ENCODE measurements at places on chromosomes 3 and 15.
A peak's percentile ranks its signal among the peaks of the same experiment; 100 is the strongest.

- DNase-seq: no peak
These were observed 250.2 kb downstream of the VGLL3 start for GRCh38 chr3:86740751-86741150.

DNA sequence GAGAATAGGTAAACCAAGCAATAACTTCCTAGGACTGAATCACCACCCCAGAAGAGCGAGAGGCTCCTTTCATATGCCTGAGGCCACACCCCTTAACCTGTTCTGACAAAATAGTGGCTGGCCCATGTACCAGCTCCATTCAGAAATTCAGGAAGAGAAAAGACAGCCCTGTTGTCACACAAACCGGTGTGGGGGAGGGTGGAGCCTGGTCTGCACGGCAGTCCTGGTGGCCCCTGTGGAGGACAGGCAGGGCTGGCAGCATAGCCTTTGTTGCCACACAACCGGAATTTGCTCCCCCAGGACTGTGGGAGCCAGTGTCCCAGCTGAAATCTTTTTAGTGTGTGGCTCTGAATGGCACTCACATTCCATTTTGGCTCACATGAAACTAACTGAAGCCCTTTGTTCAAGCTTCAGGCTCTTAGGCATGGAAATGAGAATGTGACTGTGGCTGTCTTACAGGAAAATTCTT lies 23.8 kb downstream of the RLBP1 start:
- DNase-seq: no peak

GRCh38 chr3:33149342-33149741 lies 35.5 kb downstream of the CRTAP start:
- DNase-seq: no peak

DNA sequence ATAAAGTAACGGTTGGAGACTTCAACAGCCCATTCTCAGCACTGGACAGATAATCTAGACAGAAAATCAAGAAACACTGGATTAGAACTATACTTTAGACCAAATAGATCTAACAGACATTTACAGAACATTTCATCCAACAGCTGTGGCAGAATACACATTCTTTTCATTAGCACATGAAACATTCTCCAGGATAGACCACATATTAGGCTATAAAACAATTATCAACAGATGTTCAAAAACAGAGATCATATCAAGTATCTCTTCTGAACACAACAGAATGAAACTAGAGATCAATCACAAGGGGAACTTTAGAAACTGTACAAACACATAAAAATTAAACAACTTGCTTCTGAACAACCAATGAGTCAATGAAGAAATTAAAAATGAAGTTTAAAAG lies 133.3 kb downstream of the ADAM10 start:
- no peak for DNase-seq

- no peak for DNase-seq
These were observed 221.9 kb upstream of the LYSMD4 start for GRCh38 chr15:99955181-99955525.

- no peak for DNase-seq
These were observed 142.3 kb upstream of the TPM1 start for GRCh38 chr15:62900071-62900802.

DNA sequence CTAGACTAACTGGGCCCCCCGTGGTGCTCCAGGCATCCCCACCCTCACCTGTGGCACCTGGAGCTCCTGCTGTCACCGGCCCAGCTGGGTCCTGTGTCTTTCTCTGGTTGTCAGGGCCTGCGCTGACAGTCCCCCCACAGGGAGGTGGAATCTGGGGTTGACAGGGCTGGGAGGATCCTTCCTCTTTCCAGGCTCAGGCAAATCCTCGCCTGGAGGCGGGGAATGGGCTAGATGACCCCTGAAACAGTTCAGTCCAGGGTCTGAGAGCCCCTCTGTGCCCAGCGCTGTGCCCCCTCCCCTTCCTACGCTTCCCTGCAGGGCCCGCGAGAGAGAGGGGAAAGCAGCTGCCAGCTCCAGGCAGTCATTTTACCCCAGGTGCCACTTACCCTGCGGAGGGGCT lies 50.1 kb upstream of the MCF2L2 start:
- no peak for DNase-seq

GRCh38 chr3:9251055-9251786 lies 1.8 kb upstream of the SRGAP3 start:
- no peak for DNase-seq

- no peak for DNase-seq
These were observed 246.9 kb upstream of the AGTR1 start for GRCh38 chr3:148450819-148451218.

DNA sequence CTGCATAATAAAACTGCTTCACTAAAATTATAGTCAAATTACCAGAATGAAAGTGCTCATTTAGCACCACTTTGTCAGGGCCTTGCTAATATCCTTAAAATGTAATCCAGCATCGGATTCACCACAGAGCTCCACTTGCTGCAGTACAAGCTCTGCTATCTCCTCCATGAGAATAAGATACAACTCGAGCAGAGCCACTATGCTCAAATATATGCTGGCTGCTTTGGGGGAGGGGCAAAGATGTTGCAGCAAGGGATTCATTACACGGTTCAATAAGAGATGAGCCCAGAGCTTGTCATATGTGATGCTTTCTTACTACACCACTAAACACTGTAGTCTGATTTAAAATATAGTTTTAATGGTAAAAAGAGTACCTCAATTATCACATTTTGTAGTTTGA lies 72.2 kb downstream of the DLG1 start:
- DNase-seq: no peak

- DNase-seq: no peak
These were observed 473.9 kb upstream of the PPP2R3A start for GRCh38 chr3:135491491-135492205.

GRCh38 chr3:57221883-57222282 lies 5.6 kb upstream of the APPL1 start:
- no peak for DNase-seq

GRCh38 chr3:100781301-100781700 lies 72.0 kb downstream of the TFG start:
- no peak for DNase-seq

DNA sequence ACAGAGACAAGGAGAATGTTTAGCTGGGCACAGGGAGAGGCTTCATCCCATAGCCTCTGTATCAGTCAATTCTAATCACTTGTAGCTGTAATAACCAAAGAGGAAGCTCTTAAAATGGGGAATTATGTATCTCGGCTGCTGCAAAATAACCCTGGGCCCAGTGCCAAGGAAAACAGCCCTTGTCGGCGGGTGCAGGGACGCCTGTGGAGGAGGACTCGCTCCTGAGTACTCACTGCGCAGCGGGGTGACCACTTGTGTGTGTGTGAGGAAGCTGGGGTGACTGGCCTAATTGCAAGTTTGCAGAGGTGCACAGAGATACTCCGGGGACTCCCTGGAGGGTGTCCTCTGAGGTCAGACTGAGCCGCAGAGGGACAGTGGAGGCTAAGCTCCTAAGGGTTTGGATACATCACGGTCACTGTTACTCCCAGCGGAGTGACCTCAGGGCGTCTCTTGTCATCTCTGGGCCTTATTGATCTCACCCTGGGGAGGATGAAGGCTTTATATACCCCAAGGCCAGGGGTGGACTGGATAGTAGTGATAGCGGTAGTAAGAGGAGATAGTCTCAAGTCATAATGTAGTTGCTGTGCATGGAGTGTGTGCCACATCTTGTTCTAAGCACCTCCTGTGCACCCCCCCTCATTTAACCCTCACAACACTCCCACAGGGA lies 37.2 kb downstream of the SLC6A6 start:
- DNase-seq: peak; percentile 42

DNA sequence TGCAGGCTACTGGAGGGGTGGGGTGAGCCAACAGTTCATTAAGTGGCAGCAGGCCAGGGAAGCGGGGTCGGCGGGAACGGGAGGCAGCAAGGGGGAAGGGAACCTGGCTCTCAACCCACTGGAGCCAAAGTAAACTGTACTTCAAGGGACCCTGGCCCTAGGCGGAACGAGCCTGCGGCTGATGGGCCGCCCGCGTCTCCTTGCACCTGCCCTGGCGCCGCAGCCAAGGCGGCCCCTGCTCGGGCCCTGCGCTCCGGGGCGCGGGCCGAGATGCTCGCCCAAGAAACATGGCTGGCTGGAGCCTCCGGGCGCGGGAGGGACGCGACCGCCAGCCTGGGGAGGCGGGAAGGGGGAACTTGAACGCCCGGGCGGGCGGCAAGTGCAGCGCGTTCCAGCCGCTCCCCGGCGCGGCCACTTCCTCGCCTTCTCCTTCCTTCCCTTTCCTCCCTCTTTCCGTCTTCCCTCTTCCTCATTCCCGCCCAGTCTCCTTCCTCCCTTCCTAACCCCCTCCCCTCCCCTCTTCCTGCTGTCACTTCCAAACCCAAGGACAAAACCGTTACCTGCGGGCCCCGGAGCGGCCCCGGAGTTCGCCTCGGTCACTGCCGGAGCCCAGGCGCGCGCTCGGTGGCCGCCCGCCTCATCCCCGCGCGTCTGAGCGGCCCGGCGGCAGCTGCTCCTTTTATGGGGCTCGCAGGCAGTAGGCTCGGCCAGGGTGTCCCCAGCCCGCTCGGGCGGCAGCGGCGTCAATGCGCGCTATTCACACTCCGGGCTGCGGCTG lies 489.7 kb downstream of the MAGI1 start:
- peak; percentile 59 for DNase-seq

DNA sequence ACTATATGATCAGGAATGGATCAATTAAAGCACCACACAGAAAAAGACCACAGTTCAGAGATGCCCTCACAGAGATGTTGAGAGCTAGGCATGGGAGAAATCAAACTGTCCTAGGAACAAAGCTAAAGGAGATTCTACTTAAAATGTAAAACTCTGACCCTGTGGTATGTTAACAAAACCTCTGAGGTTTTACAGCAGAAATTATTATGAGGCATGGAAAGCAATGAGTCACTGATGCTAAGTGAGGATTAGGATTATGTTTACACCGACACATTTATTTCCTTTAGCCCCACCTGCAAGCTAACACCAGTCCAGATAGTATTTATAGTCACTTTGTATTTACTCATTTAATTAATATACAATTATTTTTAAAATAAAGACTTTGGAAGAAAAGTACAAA lies 1242.2 kb downstream of the OTOL1 start:
- no peak for DNase-seq

DNA sequence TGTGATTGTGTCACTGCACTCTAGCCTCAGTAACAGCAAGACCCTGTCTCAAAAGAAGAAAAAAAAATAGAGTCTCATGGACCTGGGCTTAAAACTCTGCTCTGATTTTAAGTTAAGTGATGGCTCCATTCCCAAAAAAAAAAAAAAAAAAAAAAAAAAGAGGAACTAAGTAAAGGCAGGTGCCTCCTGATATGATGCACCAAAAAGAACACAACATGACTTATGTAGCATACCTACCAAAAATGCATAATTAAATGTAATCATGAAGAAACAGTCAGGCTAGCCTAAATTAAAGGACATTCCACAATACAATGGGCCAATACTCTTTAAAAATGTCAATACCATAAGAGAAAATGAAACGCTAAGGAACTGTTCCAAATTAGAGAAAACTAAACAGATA lies 5.4 kb upstream of the IREB2 start:
- DNase-seq: no peak

- no peak for DNase-seq
These were observed 46.6 kb downstream of the DPP8 start for GRCh38 chr15:65470866-65471265.
